CD4-positive, alpha-beta T cell treated with Interleukin-6 at 100 ng/mL for 8 hours (primary cell): ENCODE measurements at places on chromosomes 12 and 14.

GRCh38 chr12:104701301-104701700, 244.6 kb downstream of the CHST11 start:
- DNase-seq = no peak

DNA sequence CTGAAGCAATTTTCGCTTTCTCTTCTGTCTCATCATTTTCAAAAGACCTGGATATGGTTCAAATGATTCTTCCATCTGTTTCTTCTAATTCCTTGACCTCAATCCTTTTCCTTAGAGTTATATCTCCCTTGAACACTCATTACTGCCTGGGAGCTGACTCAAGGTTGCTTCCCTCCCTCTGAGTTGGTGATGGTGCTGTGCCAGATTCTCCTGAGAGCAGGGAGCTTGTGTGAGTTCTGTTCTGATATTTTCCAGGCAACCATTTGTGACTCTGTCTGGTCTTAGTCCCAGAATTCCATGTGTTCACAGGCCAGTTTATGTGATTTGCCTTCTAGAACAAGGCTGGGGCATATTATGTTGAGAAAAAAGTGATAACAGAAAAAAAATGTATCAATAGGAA, 505.1 kb upstream of the SYT1 start:
- DNase-seq = no peak

DNA sequence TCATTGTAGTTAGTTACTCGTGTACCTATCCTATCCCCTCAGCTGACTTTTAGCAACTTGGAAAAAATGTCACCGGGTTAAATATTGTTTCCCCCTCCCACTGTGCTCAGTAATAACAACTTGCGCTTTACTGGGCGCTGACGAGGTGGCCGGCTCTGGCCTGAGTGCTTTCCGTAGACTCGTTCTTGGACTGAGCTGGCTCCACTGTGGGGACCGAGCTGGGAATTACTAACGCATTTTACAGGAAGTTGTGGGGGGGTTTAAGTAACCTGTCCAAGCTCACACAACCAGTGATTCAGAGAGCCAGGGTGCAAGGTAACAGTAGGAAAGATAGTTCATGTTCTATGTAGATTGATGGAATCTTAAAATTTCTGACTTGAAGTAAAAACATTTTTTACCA, 82.5 kb upstream of the KICS2 start:
- DNase-seq = no peak

DNA sequence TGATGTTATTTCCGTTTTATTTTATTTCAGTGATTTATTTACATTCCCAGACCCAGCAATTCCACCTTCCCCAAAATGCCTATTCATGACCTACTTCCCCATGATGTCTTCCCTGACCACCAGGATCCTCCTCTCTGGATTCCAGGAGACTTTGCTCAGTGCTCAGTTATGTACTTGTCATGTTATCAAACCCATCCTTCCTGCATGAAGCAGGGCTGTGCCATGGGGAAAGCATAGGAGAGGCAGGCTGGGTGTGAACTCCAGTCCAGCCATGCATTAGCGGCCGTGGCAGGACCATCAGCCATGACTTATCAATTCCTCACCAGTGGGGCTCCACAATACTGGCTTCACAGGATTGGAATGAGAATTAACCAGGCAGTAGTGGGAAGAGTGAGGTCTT, 57.8 kb downstream of the B4GALNT3 start:
- no peak for DNase-seq

DNA sequence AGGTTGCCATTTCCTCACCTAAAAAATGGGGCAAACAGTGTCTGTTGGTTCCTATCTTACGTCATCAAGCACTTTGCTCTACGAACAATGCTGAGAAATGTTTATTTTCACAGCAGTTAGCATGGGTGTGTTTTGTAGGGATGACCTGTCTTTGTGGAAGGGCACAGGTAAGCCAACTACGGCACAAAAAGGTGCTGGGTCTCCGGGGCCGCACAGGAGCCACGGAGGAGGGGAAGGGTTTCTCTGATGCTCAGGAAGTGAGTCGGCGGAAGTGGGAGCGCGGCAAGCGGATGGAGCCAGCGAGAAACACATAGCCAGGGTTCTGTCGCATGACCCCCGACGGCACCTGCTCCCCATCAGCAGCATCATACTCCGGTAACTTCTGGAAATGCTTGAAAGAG, 65.6 kb upstream of the TCL1B start:
- DNase-seq = no peak

- no peak for DNase-seq
Observed at GRCh38 chr12:109678719-109679118, 34.9 kb upstream of the FAM222A start.

DNA sequence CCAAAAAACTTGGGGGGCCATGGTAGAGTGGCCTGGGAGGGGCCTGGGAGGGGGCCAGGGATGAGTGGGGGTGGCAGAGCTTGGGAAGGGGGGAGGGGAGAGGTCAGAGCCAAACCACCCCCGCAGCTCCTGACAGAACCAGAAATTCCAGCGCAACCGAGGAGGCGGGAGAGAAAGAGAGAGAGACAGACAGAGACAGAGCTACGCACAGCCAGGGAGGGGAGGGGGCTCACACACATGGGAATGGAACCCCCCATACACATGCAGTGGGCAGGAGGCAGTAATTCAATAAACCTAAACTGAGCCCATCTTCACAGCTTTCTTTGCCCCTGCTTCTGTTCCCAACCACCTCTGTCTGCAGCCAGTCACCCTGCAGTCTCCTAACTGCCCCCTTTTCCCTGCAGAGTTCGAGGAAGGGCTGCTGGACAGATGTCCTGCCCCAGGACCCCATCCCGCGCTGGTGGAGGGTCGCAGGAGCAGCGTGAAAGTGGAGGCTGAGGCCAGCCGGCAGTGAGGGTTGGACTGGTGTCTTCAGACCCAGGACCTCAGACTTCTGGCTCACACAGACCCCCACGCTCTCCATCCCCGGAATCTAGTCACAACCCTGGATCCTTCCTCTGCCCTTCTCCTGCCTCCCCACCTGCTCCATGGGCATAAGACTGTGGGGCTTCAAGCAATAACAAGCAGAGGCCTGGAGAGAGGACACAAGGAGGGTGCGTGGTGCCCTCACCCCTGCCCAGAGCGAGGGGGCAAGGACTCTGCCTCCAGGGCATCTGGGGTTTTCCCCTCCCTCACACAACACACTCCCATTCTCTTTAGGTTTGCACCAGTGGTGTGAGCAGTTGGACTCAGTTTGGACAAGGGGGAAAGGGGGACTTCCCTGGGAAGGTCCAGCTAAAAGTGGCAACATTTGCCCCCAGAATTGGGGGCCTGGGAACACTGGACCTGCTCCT, 5.6 kb downstream of the NAB2 start:
- DNase-seq = no peak

DNA sequence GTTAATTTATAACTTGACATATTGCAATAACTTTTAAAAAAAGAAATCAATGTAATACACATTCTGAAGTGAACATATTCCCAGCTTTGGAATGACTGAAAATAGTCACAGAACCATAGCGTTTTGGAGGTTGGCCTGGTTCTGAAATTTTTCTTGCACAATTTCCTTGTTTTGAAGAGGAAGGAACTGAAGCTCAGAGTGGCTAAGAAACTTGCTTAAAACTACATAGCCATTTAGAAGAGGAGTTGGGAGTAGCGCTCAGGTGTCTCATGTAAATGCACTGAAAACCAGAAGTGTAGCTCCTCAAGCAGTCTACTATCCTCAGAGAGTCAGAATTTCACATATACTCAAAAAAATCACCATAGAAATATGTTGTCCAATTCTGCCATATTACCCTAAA, 41.2 kb downstream of the SLC38A1 start:
- DNase-seq = no peak

- DNase-seq = peak; percentile 73
Observed at GRCh38 chr14:76955575-76956315, 72.8 kb downstream of the IRF2BPL start.

DNA sequence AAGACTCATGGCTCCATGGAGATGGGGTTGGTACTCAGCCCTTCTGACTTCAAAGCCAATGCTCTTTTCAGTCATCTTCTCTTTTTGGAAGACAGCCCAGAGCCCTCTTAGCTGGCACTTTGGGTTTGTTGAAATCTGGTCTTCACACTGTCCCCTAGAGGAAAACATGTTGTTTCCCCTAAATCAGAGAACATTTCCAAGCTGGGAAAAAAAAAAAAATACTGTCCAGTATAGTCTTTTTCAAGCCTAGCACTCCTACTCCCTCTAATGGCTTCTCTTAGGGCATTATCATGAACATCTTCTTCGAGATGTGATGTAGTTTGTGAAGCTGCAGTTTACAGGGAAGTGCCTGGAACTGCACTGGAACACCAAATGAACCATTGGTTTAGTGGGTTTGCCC, 3.0 kb upstream of the ZC3H14 start:
- DNase-seq = no peak

GRCh38 chr12:59632408-59632807, 36.6 kb downstream of the SLC16A7 start:
- DNase-seq = no peak

DNA sequence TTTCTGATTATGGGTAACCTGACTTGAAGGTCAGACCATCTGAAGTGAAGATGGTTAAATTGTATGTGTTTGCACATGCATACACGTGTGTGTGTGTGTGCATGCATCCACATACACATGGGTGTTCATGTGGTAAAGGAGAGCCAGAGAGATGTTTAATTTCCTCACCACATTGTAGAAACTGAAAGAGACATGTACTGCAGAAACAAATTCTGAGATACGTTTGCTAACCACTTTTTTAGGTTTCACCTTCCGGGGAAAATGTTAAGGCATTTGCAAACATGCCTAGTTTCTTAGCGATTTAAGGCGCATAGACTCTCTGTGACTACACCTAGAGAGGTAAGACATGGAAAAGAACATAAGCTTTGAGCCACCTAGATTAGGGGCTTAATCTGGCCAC, 362.9 kb downstream of the RAD51B start:
- peak; percentile 6 for DNase-seq

- DNase-seq = no peak
Observed at GRCh38 chr12:65949009-65949623, 124.8 kb downstream of the HMGA2 start.

GRCh38 chr14:104433401-104434213, 146.0 kb upstream of the C14orf180 start:
- no peak for DNase-seq

DNA sequence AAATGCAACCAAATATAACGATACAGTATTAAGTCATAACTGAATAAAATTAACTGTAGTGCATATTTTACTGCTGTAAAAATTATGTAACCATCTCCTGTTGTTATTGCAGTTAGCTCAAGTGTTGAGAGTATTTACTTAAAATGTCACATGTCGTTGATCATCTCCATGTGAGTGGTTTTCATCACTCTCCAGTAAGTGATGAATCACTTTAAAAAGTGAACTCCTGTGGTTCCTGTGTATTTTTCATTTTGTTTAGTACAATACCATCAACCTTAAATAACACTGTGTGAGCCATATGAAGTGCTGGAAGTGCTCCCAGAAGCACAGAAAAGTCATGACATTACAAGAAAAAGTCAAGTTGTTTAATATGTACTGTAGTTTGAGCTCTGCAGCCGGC, 104.7 kb upstream of the SLCO1B1 start:
- no peak for DNase-seq

DNA sequence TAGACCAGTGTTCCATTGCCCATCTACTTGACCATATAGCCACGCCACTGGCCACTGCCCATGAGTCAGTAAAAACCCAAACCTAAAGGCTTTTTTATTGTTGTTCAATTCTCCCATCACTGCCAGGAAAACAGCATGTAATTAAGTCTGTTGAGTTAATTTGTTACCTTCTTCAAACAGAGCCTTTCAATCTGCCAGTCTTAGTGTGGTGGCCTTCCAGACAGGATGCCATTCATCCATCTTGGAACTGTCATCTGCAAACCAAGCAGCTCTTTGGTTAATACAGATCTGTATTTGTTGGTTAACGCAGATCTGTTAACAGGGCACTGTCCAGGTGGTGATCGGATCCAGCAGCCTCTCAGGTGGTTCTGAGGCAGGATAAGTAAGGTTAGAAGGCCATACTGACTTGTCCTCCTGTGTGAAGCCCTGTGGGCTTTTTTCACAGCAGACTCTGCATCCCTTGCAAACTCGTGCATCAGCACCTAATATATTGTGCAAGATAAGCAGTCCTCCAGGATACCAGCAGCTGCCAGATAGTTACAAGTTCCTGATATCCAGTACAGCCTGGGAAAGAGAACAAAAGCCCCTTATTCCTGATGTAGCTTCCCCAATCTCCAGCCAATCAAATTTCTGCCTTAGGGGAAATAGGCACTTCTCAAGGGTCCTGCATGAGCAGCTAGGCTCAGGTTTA, 59.1 kb upstream of the DHRS4 start:
- no peak for DNase-seq

GRCh38 chr12:42130672-42131402, 13.8 kb downstream of the GXYLT1 start:
- DNase-seq = no peak

DNA sequence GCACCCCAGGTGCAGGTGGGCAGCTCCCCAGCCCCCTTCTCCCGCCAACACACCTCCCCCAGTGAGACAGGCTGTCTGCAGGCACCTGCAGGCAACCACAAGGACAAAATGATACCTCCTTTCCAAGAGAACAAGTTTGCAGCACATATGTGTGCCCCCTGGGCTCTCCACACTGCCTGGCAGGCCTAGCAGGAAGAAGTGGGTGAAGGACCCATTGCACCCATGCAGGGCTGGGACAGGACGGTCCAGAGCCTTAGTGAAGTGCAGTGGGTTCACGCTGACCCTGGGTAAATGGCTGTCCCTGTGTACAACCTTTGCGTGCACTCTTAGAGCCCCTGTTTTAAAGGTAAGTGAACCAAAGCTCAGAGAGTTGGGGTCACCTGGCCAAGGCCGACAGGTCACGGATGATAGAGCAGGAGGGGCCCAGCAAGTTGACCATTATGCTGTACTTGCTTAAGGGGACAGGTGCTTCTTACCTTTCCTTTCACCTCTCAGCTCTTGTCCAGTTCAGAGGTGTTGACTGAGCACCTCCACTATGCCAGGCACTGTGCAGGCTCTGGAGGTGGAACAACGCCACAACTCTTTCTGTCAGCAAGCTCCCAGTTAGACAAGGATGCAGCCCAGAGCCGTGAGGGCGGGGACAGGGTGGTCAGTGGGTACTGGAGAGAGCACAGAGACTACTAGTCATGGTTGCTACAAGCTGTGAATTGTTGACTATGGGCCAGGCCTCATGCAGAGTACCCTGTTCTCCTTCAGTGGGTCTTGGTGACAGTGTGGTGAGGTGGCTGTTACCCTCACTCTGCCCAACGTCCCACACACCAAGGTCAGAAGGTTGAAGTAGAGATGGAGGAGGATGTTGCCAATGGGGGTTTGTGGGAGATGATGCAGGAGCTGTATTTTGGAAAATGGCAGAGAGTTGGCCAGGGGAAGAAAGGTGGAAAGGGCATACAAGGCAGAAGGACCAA, 125.9 kb downstream of the PAPOLA start:
- no peak for DNase-seq

DNA sequence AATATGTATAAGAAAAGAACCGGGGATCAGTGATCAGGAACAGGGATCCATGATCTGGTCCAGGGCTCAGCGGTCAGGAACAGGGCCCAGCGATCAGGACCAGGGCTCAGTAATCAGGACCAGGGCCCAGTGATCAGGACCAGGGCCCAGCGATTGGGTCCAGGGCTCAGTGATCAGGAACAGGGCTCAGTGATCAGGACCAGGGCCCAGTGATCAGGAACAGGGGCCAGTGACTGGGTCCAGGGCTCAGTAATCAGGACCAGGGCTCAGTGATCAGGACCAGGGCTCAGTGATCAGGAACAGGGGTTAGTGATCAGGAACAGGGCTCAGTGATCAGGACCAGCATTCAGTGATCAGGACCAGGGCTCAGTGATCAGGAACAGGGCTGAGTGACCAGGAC, 56.3 kb downstream of the TMEM121 start:
- DNase-seq = no peak
